ENCODE measurements at places on chromosomes 6 and 20.

DNA sequence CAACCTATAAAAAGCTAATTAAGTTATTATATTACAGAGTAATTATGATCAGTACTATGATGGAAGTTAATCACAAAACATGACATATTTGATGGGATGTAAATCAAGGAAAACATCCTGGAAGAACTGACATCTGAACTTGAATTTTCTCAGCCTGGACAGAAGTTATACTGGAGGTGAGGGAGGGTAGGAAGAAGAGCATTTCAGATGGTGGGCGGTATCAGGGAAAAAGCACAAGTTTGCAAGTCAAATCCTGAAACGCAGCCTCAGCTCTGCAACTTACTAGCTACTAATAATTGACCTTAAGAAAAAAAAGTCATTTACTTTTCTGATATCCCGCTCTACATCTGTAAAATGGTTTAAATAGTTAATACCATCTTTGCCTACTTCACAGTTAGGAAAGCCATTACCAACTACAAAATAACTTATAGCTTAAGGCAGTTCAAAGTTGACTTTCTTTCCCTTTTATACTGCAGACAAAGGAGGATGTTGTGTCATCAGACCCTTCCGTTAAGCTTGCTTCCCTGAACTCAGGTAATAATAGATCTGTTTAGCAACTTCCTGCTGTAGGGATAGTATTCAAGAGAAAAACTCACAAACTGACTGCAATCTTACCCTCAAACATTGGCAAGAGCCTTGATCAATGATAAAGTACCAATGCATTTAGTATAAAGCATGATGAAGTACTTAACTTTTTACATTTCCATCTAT is 21.0 kb downstream of the NOL7 start:
- no peak for DNase-seq

DNA sequence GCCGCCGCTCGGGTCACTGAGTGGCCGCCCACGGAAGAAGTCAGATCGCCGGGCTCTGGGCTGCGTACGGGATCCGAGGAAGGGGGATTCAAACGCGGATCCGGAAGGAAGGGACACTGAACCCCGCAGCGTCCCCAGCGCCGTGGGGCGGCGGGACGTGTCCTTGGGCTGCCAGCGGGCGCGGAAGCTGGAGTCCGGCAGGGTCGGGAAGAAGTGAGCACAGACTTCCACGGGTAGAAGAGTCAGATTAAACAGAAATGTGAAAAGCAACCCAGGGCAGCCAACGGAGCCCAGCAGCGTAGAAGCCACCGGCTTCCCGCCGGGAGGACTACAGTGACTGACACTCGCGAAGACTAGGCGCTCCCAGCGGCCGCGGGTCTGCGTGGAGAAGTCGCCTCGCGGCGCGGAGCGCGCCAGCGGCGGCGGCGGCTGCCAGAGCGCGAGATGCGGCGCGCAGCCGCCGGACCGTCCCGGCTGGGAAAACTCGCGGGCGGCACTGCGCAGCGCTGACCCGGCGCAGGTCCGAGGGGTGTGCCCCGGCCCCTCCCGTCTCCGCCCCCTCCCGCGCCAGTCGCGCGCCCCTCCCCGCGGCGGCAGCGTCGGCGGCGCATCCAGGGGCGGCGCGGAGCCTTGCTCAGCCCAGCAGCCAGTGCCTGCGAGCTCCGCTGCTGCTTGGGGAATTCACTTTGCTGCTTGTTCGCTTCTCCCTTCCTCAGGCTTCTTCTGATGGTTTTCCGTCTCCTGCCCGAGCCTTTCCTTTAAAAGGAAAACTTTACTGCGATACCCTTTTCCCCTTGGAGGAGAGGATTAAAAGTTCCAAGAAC is at the start of gene SAMD5:
Gene SAMD5, plus strand, starts transcription at position 649 of the 824 bp plus-strand sequence. CDS start 239 bp downstream, outside the sequence.
- DNase-seq: peak; percentile 79

GRCh38 chr6:84304881-84305280 is 77.4 kb upstream of the CEP162 start:
- DNase-seq: no peak

- DNase-seq: no peak
Observed at GRCh38 chr20:20823476-20823881, 111.0 kb upstream of the RALGAPA2 start.

DNA sequence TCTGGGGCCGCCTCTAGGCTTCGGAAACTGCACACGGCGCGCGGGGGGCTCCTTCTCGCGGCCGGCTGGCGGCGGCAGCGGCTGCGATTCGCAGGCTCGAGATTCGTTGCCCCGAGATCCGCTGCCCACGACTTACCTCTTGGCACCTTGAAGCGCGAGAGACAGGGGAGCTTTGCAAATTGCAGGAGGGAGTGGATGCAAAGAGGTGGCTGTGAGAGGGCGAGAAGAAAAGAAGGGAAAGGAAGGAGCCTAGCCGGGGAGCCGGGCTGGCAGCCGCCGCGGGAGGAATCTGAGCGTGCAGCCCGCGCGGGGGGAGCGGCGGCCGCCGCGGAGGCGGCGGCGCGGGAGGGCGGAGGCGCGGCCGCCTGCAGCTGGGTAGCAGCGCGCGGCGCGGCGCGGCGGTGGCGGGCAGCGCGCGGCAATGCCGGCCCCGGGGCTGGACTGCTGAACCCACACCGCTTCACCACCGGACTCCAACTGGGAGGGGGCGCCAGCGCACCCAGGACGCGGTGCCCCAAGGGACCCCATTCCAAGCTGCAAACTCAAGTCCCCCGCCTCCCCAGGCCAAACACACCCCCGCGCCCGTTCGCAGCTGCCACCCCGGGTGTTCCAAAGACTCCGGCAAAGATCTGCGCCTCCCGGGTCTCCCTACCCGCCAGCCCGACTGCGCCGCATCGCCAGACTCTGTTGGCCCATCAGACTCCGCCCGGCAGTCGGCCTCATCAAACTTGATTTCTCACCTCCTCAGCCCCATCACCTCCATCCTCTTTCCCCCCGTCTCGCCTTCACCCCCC is 44.2 kb upstream of the SUPT3H start:
- peak; percentile 73 for DNase-seq

- DNase-seq: no peak
Observed at GRCh38 chr6:127456465-127456864, 2.7 kb downstream of the KIAA0408 start.

Measured in brain (organoid and tissue), 16 donors.